ENCODE measurements at places on chromosomes 7 and 10.

DNA sequence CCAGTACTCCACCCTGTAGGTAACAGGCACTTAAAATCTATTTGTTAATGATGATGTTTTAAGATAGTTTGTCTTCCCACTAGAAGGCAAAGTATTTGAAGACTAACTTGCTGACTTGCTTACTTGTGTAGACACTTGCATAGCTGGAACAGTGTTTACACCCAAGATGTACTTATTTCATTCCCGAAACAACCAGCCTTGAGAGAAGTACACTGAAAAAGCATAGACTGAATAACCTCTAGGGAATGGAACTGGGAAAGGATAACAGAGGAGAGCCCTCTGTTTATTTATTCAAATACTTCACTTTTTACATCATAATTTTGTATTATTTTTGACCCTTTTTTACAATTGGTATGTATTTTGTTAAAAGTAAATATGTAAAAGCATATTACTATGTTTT, 33.1 kb upstream of the TMEM26 start:
- DNase-seq = no peak

DNA sequence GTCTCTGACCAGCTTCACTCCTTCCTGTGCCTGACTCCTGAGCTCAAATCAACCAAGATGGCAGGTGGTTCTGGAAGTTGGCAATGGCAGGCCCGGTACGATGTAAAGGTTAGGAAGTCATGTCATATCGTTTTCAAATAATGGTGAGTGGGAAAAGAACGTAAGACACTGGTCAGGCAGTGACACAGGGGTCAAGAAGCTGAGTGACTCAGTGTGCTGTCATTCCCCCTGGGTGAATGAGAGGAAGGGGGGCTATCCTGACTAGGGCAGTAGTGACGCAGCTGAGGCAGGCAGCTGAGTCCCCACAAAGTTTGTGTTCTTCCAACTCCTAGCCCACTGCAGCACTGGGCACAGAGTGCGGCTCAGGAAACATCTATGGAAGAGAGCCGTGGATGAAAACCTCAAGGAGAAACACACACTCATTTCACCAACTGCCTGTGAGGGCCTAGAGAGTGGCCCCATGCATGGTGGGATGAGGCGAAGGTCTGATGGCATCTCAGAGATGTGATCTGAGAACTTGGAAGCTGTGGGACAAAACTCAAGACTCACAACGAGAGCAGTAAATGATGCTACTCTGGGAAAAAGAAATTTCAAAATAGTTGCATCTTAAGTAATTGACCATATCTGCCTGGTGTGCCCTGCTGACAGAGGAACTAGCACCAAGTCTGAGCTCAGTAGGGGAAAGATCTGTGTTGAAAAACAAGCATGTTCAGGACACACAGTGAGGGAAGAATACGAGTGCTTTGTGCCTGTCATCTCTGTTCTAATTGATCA, 23.2 kb downstream of the CREB3L2 start:
- no peak for DNase-seq

DNA sequence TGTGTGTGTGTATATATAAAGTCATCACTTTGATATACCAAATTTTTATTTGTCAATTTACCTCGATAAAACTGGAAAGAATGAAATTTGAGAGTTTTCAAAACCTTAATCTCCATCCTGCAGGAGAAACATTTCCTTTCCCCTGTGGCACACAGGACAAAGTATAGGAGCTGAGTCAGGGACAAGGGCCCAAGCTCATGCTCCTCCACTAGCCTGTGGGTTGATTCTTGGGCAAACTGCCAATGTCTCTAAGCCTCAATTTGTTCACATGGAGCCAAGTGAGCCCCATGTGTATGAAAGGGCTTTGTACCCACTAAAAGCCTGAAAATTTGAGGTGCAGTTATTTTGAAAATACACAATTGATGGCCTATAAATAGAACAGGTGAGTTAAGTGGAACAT, 60.3 kb upstream of the IL6 start:
- no peak for DNase-seq

DNA sequence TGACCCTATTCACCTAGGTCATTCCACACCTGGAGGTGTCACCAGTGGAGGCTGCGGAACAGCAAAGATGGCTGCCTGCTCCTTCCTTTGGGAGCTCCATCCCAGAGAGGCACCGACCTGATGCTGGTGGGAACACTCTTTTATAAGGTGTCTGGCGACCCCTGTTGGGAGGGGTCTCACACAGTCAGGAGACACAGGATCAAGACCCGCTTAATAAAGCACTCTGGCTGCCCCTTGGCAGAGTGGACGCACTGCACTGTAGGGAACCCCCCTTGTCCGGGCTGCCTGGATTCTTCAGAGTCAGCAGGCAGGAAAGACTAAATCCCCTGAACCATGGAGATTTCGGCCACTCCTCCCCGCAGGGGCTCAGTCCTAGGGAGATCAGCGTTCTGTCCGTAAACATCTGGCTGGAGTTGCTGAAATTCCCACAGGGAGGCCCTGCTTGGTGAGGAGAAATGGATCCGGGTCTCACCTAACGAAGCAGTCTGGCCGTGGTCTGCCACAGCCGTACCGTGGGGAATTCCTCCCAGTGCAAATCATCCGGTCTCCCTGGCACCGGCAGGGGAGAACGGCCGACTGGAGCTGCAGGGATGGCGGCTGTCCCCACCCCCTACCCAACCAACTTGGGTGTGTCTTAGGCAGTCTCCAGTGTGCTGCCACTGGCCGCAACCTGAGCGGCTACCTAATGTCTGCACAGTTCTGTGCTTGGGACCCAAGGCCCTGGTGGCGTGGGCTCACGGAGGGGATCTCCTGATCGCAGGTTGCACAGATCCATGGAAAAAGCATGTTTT, 66.1 kb downstream of the LSMEM1 start:
- DNase-seq = no peak

GRCh38 chr7:90994601-90995000, 269.6 kb upstream of the FZD1 start:
- DNase-seq = no peak

- no peak for DNase-seq
Observed at GRCh38 chr7:133095119-133095671, 13.3 kb upstream of the CHCHD3 start.

GRCh38 chr10:31036209-31036608, 4.5 kb upstream of the ZNF438 start:
- DNase-seq = no peak

GRCh38 chr7:102895602-102896001, 17.2 kb upstream of the LRRC17 start:
- DNase-seq = no peak

GRCh38 chr7:27911920-27912319, 172.0 kb downstream of the TAX1BP1 start:
- no peak for DNase-seq

Data from T47D (cell line).